ENCODE measurements at places on chromosomes 3 and 15.

DNA sequence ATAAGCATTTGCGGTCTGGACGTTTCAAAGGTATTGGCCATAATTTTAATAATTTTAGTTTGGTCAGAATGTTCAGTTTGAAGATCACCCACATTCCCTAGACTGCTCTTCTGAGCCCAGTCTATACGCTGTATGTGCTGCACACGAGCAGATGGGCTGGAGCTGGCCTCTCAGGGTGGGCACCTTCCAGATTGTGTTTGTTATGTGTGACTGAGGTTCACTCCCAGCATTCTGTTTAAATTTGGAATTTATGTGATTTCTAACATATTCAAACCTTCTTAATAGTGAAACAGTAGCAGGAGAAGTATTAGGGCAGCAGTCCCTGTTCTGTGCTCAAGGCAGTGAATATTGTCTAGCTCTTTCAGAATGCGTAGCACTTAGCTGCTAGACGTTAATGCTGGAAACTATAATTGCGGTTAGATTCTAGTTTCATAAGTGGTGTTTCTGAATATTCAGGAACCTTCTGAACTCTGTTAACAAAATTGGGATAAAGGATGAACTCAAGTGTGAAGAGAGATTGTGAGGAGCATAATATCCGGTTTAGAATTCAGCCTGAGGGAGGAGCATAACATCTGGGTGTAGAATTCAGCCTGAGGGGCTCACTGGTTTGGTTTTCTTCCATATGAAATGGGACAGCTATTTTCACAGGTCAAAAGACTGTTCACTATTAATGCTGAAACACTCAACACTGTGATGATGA, 68.6 kb upstream of the RPL35A start:
- DNase-seq, result peak; percentile 17

- DNase-seq, result peak; percentile 60
Observed at GRCh38 chr3:28476194-28476593, 127.6 kb upstream of the AZI2 start.

DNA sequence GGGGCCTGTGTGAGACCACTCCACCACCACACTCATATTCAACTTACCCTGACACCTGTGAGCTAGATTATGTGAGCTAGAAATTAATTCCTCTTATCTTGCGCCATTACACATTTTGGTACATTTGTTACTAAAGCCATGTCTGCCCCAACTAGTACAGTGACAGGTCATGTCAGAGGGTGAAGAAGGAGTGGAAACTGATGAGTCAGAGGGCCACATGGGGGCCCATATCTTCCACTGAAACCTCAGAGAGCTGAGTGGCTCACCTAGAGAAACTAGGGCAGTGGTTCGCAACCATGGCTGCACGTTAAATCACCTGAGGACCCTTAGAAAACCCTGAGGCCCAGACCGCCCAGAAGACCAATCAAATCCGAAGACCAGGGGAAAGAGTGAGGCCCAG, 15.7 kb upstream of the MEF2A start:
- DNase-seq, result no peak

DNA sequence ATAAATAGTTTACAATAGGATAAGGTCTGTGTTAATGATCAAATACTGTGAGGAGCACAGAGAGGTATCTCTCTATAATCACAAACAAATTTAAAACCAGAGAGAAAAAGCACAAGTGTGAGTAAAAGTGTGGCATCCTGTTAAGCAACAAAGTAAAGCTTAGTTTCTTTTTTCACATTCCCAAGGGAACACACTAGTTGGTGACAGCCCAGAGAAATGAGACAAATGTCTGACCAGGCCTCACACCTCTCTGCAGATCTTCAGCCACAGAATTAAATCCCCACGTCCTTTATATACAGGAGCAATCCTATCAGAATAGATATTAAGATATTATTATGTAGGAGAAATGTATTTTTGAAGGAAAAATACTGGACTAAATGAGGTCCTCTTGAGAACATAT, 2.7 kb downstream of the FBN1 start:
- DNase-seq, result no peak

GRCh38 chr3:100400419-100400779, 490 bp downstream of the TOMM70 start:
- no peak for DNase-seq

- DNase-seq, result no peak
Observed at GRCh38 chr3:129556890-129557547, 14.0 kb downstream of the H1-8 start.

GRCh38 chr15:43762824-43763223, 13.9 kb downstream of the ELL3 start:
- no peak for DNase-seq

DNA sequence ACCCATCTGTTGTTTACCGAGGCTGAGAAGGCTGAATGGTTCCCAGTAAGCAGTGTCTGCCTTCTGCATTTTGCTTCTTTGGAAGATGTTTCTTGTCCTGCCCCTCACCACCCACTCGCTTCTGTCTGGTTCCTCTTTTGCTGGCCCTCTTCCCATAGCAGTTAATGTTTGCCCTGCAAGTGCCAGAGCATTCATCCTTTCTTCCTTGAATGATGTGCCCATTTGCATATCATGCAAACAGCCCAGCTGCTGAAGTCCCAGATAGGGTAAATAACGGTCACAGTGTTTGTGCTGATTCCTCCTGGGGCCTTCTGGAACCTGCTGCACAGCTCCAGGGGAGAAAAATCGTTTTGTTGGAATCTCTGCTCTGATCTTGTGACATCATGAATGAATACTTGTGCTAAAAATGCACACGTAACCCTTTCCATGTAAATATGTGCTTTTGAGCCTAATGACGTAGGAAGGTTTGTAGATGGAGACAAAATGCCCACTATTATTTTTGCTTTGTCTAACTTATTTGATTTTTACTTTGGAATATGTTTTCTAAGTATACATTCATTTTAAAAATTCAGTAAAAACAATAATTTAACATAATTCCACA, 381.0 kb downstream of the SOX2 start:
- peak; percentile 26 for DNase-seq

DNA sequence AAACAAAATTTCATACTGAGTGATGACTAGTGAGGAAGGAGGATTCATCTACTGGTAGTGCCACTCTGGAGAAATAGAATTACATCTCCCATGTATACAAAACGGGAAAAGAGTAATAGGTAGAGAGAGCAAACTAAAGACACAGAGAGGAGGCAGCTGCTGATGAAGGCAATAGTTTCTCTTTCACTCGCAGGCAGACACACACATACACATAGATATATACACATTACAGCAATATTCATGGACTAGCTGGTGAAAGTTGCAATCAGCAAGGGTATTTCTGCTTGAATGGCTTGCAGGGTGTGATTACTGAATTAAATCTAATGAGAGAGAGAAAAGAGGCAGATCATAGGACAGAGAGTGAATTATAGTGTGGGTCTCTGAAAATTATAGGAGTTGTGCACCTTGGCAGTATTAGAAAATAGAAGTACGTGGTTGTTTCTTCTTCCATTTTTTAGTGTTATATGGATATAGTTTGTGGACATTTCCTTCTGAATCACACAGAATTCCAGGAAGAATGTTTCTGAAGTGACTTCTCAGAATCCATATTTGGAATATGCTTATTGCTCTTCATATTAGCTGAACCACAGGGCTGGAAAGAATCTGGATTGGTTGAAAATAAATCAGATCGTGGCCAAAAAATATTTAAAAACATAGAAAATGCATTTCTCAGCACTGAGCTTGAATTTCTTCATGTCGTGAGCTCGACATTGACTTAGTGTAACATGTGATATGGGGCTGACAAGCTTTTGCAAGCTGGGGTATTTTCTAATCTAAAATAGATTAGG, 991.2 kb downstream of the TUSC7 start:
- DNase-seq, result no peak

- DNase-seq, result no peak
Observed at GRCh38 chr3:136645915-136646314, 106.3 kb downstream of the STAG1 start.
